ENCODE measurements at places on chromosomes 3 and 15.
A peak's percentile ranks its signal among the peaks of the same experiment; 100 is the strongest.

DNA sequence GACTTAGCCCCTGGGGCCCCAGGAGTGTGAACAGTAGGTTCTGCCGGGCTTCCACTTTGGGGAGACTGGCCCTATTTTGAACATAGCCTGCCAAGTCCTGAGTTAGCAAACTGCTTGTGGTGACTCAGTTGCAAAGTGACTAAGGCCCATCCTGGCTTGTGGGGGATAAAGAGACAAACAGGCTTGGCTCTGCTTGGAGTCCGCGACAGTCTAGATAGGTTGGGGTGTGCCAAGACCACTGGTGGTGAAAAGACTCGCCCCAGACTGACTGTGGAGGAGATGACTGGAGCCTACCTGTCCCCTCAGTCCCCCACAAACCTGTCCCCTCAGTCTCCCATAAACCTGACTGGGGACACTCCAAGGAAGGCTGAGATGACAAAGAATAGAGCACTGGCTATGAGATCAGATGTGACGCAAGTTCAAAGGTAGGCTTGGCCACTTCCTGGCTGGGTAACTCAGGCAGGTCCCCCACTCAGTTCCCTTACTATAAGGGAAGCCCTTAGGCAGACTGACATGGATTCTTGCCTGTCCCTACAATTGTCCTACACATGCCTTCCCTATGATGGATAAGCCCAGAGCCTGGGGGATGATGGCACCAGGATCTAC is 4.3 kb downstream of the DNASE1L3 start:
- DNase-seq: peak; percentile 60

DNA sequence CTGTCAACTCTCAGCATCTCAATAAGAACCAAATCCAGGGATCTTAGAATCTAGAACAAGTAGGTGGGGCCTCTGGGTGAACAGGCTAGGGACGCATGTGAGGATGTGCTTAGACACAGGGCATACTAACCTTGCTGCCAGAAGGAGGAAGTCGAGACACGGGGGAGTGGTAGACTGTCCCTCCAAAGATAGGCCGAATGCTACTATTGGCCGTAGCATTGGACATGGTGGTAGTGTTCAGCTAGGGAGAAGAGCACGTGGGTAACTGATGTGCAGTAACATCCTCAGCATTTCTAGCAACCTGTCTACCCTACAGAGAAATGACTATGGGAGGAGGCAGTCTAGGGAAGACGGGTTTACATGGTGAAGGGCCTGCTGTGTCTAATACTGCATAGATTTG is 15.6 kb downstream of the RCCD1 start:
- DNase-seq: no peak

- DNase-seq: no peak
Measured at GRCh38 chr15:70252056-70252950, 154.6 kb upstream of the TLE3 start.

DNA sequence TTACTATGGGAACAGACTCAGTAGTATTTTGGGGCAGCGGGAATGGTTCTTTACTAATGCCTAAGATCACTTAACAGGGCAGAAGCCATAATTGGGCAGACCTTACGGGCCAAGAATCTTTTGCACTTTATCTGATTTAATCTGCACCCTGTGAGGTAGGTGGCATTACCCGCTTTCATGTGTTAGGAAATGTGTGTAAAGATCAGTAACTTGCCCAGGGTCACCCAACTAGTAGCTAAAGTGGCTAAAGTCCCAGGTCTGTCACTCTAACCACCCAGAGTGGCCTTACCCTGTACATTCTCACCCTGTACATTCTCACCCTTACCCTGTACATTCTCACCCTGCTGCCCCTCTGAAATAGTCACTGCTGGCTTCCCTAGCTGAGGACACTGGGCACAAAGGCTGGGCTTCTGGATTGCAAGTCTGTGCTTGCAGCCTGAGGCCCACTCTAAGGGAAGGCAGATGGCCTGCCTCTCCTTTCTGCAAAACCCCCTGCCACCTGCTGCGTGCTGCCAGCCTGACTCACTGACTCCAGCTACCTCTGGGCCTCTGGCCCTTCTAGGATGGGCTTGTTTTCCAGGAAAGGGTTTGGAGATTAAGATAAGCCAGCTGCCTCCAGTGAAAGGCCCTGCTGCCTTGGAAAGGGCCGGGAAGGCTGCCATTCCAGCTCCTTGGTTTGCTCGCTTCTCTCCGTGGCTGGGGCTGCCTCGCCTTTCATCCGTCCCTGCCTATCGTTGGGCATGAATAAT is 37.5 kb upstream of the MYZAP start:
- DNase-seq: no peak

DNA sequence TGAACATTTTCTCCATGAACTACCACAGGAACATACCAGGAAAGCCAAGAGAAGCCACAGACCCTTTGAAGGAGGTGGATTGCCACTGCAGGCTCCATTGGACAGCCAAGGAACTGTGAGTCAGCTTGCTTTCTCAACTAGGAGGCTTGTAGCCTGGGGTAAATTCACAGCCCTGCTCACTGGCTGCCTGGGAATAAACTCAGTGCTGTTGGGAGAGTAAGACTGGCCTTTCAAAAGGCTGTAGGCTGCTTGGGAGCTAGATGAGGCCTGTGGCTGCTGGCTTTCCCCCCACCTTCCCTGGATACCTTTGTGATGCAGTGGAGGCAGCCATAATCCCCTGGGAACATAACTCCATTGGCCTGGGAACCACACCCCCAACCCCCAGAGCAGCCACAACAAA is 223.5 kb upstream of the RBMS3 start:
- DNase-seq: no peak

DNA sequence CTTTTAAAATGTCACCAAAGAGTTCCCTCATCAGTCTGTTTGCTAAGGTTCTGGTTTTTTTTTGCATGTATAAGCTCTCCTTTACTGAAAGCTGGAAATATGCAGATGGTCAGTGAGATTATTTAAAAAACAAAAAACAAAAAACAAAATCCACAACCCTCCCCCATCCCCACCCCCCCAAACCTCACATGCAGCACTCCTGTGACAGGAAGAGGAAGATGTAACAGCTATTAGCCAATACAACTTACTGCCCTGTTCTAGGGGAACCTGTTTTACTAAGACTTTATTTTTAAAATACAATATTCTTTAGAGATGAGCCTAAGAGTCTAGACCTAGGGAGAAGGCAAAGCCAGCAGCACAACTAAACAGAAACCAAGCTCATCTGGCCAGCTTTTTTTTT is 39.5 kb downstream of the ANP32A start:
- no peak for DNase-seq

Data from stimulated activated naive CD8-positive, alpha-beta T cell treated with anti-CD3 and anti-CD28 coated beads, Interleukin-15, amount 100 ng/mL, for 72 hours (primary cell).